NCI-H226 (cell line): ENCODE measurements at places on chromosomes 2 and 18.

DNA sequence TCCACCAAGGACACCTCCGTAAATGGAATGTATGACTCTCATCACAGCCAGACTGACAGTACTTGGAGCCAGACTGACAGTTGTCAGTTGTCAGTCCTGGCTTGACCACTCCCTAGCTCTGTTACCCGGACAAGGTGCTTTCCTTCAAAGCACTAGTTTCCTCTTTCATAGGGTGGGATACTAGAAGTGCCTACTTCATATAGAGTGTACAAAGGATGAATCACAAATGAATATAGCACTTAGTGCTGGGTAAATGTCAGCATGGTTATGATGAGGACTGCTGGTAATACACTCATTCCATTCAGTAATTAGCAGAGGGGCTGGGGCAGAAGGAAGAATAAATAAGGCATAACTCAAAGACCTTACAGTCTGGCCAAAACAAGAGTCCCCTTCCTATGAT lies 91.4 kb downstream of the ARL4C start:
- DNase-seq, result no peak

- DNase-seq, result no peak
Measured at GRCh38 chr18:31619291-31619690, 27.6 kb downstream of the TTR start.

- DNase-seq, result peak; percentile 81
Measured at GRCh38 chr18:3579701-3580100, 129.7 kb downstream of the TGIF1 start.

- DNase-seq, result no peak
Measured at GRCh38 chr18:35024965-35025364, 16.2 kb upstream of the MAPRE2 start.

DNA sequence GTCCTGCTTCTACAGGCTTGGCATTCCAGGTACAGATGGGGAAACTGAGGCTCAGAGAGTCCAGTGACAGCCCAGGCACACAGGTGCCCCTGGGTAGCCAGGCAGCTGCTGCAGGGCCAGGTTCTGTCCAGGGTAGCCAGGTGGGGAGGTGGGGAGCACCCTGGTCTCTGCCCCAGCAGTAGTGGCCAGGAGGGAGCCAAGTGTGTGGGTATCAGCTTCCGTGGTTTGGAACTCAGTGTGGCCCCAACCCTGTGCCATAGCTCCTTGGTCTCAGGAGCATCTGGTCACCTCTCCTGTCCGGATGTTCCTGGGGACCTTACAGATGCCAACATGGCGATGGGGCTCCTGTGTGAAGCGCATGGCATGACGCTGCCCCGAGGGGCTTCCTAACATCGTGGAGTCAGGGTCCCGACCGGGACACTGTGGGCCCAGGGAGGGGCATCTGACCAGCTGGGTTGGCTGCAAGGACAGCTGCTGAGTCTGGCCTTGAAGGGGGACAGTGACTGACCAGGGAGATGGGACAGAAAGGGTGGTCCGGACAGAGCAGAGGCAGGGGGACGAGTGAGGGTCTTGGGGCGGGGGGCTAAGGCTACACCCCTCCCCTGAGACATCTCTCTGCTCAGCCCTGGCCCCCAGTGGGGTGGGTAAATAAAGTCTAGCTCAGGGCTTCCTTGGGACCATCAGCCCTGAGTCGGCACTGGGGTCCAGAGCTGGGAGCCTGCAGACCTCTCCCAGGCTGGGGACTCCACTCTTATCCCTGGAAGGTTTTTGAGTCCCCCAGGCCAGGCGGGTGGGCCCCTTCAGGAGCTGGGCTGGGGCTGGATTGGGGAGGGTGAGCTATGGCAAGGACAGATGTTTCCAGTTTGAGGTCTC lies 76.0 kb upstream of the SMAD7 start:
- DNase-seq, result no peak

- no peak for DNase-seq
Measured at GRCh38 chr2:71829008-71829407, 318.7 kb downstream of the CYP26B1 start.

GRCh38 chr18:433298-433697 lies 67.2 kb downstream of the COLEC12 start:
- peak; percentile 32 for DNase-seq

DNA sequence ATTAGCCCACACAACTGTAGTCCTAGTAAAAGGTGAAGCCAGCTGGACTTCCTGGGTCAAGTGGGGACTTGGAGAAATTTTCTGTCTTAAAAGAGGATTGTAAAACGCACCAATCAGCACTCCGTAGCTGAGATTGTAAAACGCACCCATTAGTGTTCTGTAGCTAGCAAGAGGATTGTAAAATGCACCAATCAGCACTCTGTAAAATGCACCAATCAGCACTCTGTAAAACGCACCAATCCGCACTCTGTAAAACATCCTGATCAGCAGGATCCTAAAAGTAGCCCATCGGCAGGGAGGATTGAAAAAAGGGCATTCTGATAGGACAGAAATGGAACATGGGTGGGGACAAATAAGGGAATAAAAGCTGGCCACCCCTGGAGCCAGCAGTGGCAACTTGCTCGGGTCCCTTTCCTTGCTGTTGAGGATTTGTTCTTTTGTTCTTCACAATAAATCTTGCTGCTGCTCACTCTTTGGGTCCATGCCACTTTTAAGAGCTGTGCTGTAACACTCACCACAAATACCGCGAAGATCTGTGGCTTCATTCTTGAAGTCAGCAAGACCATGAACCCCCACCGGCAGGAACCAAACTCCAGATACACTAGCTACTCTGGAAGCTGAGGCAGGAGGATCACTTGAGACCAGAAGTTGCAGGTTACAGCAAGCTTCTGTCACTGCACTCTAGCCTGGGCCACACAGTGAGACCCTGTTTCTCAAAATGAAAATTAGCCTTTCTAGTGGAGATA lies 102.6 kb downstream of the HS6ST1 start:
- no peak for DNase-seq

DNA sequence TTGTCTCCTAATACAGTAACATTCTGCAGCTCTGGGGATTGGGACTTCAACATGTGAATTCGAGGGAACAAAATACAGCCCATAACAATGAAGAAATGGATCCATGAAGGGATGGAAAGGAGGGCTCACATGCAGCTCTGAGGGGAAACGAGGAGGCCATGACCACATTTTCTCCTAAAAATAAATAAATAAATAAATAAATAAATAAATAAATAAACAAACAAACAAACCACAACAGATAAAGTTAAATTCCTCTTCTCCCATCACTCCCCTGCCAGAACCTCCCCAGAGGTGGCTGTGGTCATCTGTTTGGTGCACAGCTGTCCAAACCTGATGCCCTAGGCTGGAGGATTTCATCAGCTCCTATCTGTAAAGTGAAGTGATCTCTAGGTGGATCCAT lies 42.7 kb downstream of the MAL start:
- no peak for DNase-seq

DNA sequence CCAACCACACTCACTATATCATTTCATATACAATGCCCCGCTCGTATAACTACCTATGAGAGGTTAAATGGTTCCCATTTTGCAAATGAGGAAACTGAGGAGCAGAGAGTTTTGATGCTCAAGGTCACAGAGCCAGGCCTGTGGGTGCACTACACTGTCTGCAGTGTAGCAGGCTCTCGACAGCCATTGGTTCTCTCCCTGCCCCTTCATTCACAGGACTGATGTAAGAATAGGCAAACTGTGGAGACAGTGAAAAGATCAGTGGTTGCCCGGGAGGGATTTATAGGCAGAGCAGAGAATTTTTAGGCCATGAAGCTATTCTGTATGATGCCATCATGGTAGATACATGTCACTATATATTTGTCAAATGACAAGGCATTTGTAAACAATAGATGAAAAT lies 39.0 kb upstream of the LBH start:
- no peak for DNase-seq

DNA sequence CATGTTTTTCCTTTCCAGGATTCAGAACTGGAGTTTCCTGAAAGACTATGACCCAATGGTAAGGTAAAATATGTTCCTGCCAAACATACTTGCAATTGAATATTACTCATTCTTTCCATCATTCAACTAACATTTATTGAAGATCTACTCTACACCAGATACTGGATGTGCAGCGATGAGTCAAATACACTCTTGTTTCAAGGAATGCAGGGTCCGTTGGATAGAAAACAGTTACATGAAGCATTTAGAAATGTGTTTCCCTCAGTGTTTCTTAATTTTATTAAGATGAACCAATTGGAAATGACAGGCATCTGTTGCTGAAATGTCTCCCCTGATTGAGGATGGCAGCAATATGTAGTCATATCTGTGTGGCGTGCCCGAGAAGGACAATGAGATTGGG lies 14.8 kb upstream of the SLC66A3 start:
- peak; percentile 33 for DNase-seq

DNA sequence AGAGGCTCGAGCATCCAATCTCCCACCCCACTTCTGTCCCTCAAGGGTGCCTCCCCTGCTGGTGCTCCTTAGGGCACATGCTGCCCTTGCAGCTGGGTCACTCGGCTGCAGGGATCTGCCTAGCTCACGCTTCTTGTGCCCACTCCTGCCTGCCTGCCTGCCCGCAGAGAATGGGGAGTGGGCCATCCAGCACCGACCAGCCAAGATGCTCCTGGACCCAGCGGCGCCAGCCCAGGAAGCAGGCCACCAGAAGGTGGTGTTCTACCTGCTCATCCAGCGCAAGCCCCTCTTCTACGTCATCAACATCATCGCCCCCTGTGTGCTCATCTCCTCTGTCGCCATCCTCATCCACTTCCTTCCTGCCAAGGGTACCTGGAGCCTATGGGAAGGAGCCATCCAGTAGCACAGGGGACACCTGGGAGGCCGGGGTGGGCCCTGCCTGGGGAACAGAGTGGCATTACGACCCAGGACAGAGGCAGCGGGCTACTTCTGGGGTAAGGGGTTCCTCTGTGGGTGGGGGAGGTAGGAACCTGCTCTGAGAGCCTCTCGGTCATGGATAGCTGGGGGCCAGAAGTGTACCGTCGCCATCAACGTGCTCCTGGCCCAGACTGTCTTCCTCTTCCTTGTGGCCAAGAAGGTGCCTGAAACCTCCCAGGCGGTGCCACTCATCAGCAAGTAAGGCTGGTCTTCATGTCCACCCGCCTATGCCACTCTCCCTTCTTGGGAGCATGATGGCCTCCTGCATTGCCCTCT lies 3.4 kb downstream of the CHRNG start:
- DNase-seq, result no peak

GRCh38 chr2:23380562-23381065 lies 4.4 kb upstream of the KLHL29 start:
- DNase-seq, result peak; percentile 81

GRCh38 chr2:25844089-25844488 lies 34.2 kb downstream of the ASXL2 start:
- peak; percentile 34 for DNase-seq

DNA sequence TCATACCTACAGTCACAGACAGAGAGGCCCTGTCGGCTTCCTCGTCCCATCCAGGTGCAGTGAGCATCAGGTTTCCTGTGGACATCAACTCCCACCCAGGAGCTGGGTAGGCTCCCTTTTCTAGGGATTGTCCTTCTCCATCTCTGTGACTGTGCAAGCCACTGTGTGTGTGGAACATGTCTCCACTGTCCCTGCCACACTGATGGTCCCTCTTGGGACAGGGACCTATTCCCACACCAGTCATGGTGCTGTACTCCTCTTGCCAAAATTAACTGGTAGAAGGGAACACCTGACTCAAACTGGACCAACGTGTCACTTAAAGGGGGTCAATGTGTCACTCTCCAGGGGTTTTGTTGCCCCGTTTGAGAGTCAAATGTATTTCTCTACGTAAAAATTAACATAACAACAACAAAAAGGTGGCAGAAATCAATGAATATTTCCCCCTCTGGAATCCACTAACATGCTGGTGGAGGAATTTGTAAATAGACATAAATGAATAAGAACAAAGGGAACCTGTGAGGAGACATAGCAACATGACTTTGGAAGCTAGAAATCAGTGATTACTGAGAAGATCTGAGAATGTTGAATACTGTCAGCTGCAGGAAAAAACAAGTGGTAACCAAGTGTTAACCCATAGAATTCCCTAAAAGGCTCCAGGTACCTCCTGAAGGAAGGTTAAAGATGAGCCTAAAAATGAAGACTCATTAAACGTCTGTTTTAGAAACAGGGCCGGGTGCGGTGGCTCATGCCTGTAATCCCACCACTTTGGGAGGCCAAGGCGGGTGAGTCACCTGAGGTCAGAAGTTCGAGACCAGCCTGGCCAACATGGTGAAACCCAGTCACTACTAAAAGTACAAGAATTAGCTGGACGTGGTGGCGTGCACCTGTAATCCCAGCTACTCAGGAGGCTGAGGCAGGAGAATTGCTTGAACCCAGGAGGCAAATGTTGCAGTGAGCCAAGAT lies 40.4 kb downstream of the SH2D6 start:
- no peak for DNase-seq

DNA sequence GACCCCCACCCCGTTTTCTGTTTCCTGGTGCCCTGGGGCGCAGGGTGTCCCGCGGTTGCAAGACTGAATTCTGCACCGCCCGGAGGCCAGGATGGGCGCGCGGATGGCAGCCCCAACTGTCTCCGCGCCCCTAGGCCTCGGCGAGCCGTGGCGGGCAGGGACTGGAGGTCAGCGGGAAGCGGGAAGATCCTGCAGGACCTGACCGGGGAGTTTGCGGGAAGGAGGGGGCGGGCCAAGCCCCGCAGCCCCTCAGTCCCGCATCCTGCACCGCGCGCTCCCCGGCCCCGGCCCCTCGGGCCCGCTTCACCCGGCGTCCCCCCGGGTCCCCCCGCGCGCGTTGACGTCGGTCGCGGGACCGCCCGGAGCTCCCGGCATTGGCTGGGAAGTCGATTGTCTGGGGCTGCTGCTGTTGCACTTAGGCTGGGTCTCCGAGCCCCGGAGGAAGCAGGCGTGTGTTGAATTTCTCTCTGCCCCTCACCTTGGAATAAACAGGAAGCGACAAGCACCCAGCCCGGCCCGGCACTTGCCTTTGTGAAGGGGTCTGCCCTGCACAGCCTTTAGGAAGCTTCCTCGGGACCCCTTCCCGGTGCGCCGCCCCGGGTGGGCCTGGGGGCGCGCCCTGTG lies at the start of gene LDLRAD4:
Gene LDLRAD4 (plus strand): TSS at position 393 of the 624 bp plus-strand sequence.
- DNase-seq, result no peak

- no peak for DNase-seq
Measured at GRCh38 chr2:62200291-62200841, 4.5 kb downstream of the B3GNT2 start.

DNA sequence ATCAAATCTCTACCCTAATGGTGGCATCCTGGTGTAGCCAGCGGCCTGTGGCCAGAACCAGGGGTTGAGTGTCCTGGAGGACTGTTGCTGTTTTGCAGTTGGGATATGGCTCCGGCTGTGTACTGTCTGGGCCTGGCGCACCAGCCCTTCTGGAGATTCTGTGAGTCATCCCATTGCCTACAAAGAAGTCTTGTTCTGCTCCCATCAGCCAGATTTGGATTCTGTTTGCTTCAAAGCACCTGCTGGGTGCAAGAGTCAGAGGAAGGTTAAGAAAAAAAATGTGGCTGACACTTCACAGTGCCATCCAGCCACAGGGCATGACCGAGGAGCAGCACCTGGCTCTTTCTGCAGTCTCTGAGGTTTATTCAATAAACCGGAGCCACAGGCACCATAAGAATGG lies 41.0 kb upstream of the ASAP2 start:
- peak; percentile 48 for DNase-seq

- no peak for DNase-seq
Measured at GRCh38 chr2:118805064-118805690, 42.3 kb downstream of the EN1 start.
